ENCODE measurements at places on chromosomes 2 and 18.

DNA sequence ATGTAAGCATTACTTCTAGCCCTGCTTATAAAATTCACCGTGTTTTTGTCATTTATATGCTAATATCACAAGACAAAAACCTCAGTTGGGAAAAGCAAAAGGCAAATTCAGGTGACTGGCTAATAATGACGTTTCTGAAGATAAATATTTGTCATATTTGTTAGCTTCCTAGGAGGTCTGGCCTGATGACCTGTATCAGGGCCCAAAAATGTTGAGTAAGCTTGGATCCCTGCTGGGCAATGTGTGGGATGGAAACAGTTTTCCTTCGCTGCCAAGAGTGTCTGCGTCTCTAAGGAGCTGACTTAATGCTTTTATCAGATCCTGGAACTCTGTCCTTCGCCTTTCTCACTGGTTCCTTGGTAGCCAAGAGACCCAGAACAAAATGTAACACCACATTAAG, 230.1 kb upstream of the PXDN start:
- no peak for DNase-seq

DNA sequence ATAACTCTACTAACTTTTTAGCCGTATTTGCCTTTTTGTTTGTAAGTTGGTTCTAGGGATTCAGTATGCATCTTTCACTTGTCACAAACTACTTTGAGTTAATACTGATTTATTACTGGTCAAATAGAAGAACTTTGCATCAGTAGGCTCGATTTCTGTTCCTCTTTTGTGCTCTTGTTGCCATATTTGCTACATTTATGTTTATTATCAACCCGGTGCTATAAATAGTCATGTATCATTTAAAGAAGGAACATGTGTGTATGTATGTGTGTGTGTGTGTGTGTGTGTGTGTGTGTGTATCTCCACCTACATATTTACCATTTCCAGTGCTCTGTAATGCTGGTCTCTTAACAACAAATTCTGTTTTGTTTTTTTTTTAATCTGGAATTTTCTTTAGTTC, 79.6 kb upstream of the B3GNT7 start:
- DNase-seq: no peak

DNA sequence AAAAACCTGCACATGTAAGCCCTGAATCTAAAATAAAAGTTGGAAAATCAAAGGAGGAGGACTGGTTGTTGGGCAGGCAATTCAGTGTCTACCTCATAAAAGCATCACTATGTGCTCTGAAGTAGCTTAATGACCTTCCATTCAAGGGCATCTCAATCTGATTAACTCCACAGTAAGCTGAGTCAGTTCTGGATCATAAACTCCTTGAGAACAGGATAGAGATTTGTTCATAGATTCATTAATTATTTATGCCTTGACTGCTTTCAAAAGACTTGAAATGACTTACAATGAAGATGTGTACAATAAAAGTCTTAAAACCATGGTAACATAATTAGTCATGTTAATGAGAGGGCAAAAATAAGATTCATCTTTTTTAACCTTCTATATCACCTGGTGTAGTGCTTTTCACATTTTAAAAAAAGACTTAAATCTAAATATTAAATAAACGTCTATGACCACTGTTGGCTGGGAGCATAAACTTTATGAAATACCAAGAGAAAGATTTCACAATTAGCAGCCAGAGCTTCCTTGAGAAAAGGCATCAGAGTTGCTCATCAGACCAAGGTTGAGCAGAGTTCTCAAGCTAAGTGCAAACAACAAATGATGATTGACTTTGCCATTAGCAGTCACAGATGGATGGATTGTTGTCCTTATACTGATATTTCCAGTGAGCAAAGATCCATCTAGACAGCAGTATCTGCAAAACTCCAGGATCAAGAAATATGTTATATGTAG, 237.3 kb upstream of the THUMPD2 start:
- peak; percentile 63 for DNase-seq

GRCh38 chr2:145503511-145503910, 983.6 kb upstream of the ZEB2 start:
- DNase-seq: no peak

DNA sequence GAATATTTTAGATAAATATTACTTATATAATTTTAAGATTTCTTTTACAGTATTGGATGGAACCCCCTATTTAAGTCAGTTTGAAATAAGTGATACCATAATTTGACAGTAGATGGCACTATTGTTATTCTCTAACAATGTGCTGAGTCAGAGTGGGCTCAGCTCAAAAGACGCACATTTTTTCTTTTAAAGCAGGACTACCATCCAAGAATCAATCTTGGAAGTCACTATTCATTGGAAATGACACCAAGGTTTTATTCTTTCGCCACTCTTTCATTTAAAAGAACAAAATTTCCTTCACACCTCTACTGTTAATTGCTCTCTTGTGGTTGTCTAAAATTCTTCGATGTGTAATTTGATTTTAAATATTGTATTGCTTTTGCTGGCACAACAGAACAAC, 32.6 kb upstream of the SPAG16 start:
- DNase-seq: no peak

DNA sequence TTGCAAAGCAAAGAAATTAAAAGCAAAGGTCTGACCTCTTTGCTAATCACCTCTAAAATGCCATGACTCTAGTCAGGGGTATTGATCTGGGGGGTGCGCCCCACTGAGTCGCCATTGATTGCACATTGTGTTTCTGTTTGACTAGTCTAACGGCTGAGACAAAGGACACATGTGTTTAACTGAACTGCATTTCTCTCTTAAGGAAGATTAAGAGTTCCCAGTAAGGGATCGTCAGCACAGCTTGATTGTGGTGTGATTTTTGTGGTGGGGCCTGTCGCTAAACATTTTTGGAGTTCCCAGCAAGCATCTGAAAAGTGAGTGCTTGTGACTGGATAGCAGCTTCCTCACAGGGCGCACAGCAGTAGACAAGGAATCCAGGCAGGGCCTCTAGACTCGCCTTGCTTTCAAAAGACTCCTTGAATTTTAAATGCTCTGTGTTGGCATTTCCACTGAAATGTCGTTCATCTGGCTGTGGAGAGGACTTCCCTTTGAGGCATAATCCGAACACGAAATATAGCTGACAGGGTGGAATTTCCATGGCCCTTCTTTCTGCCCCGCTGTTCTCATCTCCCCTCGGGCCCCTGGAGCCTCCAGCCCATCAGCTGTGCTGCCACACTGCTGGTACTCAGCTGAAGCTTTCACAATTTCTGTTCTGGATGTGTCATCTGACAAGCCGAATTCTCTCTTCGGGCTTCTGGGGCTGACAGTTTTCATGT, 126.3 kb downstream of the FAM168B start:
- DNase-seq: no peak

DNA sequence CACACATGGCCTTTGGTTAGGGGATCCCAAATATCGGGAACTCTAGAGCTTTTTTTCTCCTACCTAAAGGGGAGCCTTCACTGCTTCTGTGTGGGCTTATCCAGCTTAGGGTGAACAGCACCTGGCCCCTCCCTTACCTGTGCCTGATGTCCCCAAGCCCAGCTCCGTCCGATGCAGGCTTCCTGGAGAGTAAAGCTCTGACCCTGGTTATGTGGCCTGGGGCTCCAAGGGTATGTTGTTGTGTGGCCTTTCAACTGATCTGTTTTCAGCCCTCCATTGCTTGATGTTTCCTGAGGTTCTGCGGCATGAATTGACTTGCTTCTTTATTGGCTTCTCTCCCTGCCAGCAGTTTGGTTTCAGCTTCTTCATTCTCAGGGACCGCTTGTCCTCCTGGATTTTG, 66.0 kb downstream of the RAB31 start:
- DNase-seq: no peak

GRCh38 chr2:33264766-33265165, 211.7 kb upstream of the RASGRP3 start:
- DNase-seq: no peak

DNA sequence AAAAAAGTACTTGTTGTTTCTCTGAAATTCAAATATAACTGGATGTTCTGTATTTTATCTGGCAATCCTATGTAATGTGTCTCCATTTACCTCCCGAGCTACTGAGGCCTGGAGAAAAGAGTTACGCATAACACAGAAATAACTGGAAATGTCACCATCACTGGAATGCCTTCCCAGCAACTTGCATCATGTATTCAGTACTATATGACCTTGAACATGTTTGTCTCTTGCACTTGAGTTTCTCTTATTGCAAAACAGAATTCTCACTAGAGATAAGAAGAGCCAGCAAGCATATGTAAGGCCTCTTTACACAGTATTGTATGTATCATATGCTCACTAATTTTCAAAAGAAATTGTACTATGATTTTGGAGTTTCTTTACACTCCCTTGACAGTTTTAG, 99.6 kb upstream of the CTAGE1 start:
- DNase-seq: no peak

- DNase-seq: no peak
Measured at GRCh38 chr18:13570216-13570615, 156.1 kb downstream of the FAM210A start.

GRCh38 chr18:23852236-23853045, 162.1 kb upstream of the TTC39C start:
- no peak for DNase-seq

DNA sequence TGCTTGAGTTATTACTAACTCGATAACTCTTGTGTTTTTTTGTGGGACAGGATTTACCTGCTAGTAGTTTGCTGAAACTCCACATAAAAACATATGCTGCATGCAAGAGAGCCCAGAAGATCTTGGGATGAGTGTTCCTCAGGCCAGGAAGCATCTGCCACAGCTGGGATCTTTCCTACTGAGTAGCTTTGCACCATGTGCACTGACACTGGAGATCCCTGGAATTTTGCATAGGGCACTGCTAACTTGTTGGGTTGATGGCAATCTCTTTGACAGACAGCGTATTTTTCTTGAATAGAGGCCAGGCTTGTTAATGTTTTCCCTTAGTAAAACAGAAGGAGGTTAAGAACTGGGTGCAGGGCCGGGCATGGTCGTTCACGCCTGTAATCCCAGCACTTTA, 808 bp upstream of the SERPINB11 start:
- DNase-seq: no peak

DNA sequence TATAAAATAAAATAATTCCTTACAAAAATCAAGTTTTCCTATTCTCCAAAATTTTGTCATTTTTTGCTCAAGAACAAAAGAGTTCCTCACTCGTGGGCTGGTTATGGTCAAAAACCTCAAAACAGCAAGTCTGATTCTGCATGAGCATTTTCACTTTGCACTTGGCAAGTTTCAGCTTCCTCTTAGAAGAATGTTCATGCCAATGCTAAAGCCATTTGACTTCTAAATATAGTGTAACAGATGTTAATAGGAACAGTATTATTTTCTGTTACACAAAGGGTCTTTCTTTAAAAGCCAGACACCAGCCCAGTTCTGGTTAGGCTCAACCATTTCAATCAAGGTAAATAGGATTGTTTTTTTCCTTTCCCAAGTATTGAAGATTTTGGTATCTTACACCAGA, 261.3 kb upstream of the CCDC68 start:
- DNase-seq: no peak

- DNase-seq: no peak
Measured at GRCh38 chr18:2538236-2538635, 33.1 kb downstream of the METTL4 start.

GRCh38 chr2:48183991-48184390, 277.7 kb upstream of the FBXO11 start:
- DNase-seq: no peak

- no peak for DNase-seq
Measured at GRCh38 chr2:44928483-44929158, 12.9 kb upstream of the SIX3 start.

DNA sequence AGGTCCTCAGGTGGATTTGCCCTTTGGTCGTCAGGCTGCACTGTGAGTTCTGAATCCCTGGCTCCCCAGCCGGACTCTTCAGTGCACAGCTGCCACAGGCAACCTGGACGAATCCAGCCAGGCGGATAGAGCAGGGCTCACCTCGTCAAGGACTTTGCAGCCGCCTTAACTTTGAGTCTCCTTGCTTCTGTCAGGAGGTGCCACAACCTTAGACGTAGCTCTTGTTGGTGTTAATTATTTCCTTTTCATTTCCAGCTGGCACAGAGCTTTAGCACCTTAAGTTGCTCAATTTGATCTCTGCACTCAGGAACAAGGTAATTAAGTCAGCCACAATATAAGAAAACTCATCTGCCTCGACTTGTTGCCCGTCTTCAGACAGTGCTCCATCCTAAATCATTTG, 17.7 kb downstream of the SMIM21 start:
- no peak for DNase-seq

GRCh38 chr2:190809876-190810525, 70.6 kb upstream of the GLS start:
- DNase-seq: no peak

GRCh38 chr2:45643095-45643494, 8.4 kb upstream of the PRKCE start:
- DNase-seq: no peak

DNA sequence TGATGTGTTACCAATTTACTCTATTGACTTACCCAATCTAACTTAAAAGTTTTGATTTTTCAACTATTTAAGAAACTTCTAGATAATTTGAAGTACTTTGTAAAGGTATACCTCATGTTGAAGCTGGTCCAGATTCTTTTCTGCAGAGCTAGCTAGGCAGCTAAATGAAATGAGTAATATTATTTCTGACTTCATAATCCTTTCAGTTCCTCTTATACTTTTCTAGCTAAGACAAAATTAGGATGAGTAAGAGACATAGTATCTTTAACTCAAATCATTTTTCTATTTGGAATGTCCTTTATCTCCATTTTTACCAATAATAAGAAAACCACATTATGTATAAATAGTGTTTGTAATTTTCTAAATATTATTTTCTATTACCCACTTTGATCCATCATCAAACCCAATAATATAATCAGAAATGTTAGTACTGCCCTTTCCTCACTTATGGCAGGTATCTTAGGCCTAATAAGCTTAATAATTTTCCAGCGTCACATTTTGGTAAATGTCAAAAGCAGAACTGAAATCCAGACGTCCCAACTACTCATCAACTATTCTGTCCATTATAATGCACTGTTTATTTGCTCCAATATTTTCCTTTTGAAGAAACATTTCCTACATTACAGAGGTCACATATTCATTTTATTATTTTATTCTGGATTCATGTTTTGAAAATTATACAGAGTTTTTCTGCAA, 456.6 kb downstream of the THSD7B start:
- no peak for DNase-seq

- no peak for DNase-seq
Measured at GRCh38 chr2:145755019-145755837, 1235.3 kb upstream of the ZEB2 start.

DNA sequence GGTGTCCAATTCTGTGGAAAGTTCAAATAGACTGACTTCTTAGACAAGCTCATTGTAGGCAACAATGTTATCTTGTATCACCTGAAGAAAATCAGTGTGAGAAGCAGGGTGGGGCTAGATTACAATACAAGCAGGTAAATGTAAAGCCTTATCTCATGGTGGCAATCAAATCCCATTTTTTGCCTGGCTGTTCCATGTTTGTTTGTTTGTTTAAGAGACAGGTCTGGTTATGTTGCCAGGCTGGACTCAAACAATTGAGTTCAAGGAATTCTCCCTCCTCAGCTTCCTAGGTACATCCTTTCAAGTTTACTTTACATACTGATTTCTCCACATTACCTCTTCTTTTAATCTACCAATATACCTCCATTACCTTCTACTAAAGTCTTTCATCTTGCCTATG, 464.6 kb downstream of the LRP1B start:
- DNase-seq: no peak

- no peak for DNase-seq
Measured at GRCh38 chr18:54217624-54218023, 6.8 kb downstream of the MBD2 start.

GRCh38 chr18:46649071-46649862, 7.8 kb downstream of the LOXHD1 start:
- no peak for DNase-seq

GRCh38 chr18:63427558-63427957, 5.3 kb upstream of the VPS4B start:
- no peak for DNase-seq

Data from NCI-H187 treated with DMSO at 0.1 percent for 48 hours (cell line).